ENCODE measurements at places on chromosomes 12 and 14.

- no peak for DNase-seq
These were observed 87.8 kb upstream of the ATXN7L3B start for GRCh38 chr12:74449872-74450271.

GRCh38 chr12:106045251-106045674, 93.5 kb downstream of the NUAK1 start:
- no peak for DNase-seq

DNA sequence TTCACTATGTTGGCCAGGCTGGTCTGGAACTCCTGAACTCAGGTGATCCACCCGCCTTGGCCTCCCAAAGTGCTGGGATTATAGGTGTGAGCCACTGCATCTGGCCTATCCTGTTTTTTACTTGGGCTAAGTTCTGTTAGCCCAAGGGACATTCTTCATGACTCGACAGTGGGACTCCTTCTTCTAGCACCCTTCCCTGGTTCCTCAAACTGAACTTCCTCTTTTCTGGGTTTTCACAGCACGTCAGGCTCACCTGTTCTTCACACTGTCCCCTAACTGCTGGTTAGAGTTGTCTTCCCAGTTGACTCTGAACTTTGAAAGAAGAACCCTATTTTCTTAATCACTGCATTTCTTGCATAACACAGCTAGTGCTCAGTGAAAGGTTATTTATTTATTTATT, 22.5 kb downstream of the CABP1 start:
- DNase-seq = no peak

DNA sequence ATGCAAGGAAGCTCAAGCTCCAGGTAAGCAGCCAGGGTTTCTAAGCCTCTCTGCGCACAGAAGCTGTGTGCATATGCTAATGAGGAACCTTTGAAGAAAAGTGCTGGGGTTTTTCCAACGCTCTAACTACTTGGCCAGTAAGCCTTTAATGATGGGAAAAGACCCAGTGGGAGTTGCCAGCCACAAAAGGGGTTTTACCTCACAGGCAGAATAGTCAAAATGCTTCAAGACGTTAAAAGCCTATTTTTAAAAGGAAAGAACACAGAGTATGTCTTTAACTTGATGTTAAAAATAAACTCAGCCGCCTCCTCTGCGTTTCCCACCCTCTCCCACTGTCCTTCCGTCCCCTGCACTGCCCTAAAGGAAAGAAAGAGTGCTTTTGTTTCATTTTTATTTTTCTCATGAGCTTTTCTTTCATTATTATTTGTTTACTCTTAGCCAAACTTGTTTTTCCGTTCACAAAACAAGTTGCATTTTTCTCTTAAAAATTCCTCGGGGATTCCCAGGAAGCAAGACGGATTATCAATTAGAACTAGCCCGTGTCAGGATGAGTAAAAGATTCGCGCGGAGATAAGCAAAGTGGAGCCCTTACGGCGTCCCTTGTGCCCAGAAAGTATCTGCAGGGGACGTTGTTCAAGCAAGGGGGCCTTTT, 209.8 kb upstream of the NUDT4 start:
- DNase-seq = no peak

- no peak for DNase-seq
These were observed 44.5 kb upstream of the AP4S1 start for GRCh38 chr14:30980980-30981379.

DNA sequence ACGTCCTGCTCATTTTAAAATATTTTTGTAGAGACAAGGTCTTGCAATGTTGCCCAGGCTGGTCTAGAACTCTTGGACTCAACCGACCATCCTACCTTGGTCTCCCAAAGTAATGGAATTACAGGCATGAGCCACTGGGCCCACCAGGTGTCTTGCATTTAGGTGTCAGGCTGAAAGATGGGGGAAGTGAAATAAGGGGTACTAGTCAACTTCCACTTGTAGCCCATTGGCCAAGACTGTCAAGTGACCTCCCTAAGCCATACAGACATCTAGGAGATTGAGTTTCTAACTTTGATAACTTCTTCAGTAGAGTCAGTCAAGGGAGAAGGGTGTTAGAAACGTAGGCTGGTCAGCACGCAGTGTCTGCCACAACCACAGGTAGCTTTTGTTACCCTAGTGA, 32.0 kb downstream of the ARF6 start:
- DNase-seq = no peak

DNA sequence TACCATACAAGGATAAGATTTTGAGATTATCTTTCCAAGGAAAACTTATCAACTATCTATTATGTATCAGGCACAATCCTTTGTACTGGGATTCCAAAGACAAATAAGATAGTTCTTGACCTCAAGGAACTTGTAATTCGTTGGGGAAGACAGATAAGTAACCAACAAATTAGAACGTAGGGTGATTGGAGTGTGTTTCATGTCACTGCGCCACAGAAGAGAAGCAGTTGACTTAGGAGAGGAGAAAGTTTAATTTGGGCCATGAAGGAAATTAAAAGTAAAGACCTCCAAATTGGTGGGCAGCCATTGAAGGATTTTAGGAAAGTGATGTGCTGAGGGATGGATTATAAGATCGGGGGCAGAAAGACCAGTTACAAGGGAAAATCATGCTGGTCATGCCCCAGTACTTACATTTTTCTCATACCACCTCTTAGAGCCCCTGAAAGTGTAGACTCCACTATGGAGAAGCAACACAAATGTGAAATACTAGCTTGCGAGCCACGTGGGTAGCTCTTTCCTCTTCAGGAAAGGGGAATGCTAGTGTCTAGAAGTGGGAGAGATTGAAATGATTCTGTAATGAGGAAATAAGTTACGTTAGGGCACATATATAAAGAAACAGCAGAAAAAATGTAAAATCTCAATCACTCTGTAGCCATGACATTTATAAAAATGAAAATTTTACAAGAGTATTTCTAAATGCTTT, 148.7 kb downstream of the ETV6 start:
- DNase-seq = no peak

DNA sequence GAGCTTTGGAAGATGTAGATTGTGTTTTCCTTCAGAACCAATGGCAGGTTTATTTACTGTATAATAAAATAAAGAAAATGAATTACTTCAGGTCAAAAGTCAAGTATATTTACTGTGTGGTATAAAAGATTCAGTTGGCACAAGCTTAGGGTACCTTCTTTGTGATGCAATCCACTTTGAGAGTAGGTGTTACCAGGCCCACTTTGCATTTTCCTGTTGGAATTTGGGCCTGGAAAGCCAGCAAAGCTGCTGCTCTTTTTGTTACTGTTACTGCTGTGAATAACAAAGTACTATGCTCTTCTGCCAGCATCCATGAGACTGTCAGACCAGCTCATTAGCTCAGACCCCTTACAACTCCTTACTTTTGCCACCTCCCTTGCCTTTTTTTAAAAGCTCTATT, 649.0 kb upstream of the SEL1L start:
- DNase-seq = no peak

DNA sequence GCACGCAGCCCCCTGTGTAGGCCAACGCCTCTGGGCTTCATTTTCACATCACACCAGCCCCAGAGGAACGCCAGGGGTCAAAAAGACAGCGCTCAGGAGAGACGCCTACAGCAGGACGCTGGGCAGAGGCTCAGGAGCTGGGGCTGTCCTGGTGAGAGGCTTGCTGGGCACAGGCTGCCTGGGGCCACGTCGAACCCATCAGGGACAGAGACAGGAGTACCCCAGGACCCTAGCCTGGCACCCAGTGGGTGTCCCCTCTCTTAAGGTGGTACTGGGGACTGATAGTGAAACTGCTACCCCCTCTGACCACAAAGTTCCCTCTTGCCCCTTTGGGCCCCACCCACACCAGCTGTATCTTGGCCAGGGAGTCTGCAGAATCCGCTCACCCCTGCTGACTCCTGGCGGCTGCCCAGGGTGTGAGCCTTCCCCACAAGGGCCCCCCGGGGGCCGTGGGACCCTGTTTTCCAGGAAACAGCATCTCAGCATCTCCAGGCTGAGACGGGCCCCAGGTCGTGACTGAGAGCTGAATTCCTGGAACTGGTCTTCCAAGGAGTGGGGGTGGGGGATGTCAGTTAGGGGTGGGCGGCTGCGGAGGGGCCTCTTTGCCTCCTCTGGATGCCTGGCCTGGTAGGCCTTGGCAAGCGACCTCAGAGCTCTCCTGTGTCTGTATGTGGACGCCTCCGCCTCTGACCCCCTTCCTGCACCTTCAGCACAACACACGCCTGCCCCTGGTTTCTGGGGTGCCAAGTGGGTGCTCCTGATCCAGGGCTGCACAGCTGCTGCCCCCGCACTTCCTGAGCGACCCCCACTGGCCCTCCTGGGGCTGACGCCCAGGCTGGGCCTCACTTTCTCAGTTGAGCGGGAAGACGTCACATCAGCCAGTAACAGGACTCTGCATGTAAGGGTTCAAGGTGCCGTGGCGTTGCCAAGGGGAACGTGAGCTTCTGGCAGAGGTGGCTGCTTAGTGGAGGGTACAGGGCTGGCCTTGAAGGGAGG, 321.9 kb upstream of the RTL1 start:
- no peak for DNase-seq

- DNase-seq = no peak
These were observed 68.4 kb upstream of the ASPG start for GRCh38 chr14:104016873-104017650.

DNA sequence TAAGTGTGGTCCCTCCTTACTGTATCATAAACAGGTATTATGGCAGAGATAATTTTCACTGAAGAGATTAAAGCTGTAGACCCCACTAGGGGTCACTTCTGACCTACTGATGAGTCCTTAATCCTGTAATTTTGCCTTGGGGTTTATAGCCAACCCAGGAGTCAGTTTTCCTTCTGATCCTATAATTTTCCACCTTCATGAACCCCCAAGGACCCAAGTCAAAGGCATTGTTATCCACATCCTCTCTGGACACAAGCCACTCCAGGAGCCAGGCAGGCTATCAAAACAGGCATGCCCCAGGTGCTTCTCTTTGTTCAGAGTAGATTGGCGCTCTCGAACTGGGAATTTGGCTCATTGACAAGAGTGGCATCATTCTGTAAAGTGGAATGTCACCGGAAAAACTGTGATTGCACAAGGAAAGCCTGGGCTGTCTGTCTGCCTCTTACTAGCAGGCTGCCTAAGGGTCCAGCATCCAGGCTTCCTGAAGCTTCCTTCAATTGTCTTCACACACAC, 1523.2 kb upstream of the FLRT2 start:
- DNase-seq = no peak

DNA sequence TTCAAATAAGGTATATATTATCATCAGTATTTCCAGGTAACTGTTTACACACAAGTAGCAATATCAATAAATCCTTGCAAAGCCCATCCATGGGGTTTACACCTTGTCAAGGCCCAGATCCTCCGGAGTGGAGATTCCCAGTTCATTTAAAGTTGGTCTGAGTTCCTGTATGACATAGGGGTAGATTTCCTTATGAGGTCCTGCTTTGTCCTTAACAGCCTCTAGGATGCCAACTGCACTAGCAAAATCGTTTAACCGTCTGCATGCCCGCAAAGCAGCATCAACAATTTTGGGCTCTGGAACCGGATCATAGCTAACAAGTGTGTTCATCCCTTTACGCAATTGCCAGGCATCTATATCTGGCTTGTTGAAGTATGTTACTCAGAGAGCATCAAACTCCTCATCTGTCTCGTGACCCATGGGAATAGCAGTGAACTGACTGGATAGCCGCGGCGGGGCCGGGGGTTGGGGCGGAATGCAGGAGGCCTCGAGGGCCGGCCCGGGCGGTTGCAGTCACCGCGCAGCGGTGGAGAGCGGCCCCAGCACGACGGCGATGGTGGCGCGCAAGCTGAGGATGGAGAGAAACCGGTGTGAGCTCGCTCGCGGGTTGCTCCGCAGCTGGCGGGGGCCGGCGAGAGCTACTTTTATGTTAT, 30.6 kb upstream of the FBXO34 start:
- DNase-seq = no peak

DNA sequence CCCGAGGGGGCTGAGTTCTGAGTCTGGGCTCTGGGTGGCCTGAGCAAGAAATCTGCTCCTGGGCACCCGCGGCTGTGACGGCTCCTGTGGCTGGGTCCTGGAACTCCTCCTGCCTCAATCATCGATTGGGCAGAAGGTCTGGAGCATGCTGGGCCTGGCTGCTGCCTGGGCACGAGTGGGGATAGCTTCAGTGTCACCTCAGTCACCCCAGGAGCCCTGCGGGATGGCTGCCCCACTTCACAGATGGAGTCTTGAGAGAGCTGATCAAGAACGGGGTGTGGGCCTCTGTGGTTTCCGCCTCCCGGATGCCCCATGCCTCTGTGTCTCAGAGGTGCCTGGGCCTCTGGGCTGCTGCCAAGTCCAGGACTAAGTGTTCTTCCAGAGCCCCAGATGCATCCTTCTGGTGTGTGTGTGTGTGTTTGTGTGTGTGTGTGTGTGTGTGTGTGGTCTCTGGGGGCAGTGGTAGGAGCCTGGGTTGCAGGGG, 185.6 kb upstream of the C14orf180 start:
- peak; percentile 41 for DNase-seq

GRCh38 chr12:39632670-39633069, 13.1 kb upstream of the ABCD2 start:
- no peak for DNase-seq

GRCh38 chr12:32877601-32878459, 18.7 kb downstream of the PKP2 start:
- no peak for DNase-seq

- DNase-seq = no peak
These were observed 59.4 kb downstream of the TTC7B start for GRCh38 chr14:90756755-90757345.

DNA sequence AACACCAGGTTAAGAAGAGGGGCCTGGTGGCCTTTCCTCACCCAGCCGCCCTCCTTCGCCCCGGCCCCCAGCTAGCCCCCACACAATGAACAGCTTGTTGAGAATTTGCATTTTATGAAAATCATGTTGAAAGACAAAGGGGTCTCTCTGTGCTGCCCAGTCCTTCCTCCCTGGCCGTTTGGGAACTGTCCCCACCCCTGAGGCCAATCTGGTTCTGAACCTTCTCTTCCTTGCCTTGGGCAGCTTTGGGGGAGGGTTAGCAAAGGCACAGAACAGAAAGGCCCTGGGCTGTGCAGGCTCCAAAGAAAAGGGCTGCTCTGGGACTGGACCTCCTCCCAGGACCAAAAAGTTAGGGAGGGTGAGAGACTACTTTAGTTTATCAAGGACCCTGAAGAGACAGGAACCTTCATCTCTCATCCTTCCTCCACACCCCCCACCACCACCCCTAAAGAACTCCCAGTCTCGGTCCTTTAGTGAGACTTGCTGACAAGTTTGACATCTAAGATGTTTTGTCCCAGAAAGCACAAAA, 1.3 kb downstream of the TAMALIN start:
- DNase-seq = no peak

Data from activated CD4-positive, CD25-positive, alpha-beta regulatory T cell treated with anti-CD3 and anti-CD28 coated beads, Interleukin-2, amount 50 U/mL, for 72 hours (primary cell).